ENCODE measurements at places on chromosomes 4 and X.

DNA sequence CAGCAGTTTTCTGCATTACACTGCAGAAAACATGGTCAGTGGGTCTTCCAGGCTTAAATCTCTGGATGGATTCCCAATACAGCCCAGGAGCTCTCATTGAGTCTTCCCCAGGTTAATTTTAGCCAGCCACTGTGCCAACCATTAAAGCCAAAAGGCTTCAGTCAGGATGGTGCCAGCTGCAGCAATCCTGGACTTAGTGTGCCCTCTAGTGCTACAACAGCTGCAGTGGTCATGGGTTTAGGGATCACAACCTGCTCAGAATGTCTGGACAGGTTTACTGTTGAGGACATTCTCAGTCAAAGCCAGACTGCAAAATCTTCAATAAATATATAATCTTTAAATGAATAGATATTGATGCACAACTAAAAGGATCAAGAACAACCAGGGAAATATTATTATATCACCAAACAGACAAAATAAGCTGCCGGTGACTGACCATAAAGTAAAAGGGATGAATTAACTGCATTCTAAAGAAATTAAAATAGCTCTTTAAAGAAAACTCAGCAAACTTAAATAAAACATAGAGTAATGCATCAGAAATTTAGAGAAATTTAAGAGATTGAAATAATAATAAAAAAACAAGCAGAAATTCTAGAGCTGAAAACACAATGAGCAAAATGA, 639.9 kb downstream of the SPOCK3 start:
- DNase-seq, result no peak

GRCh38 chrX:114267142-114267541, 316.7 kb upstream of the HTR2C start:
- no peak for DNase-seq

- DNase-seq, result no peak
Observed at GRCh38 chr4:119735165-119735651, 106.6 kb upstream of the PDE5A start.

- no peak for DNase-seq
Observed at GRCh38 chr4:150495550-150495949, 86.4 kb upstream of the MAB21L2 start.

- DNase-seq, result no peak
Observed at GRCh38 chr4:145907390-145907789, 31.2 kb downstream of the ZNF827 start.

GRCh38 chrX:9942086-9942485, 25.1 kb upstream of the CLDN34 start:
- DNase-seq, result no peak

GRCh38 chrX:23012162-23012561, 12.4 kb downstream of the DDX53 start:
- DNase-seq, result no peak

GRCh38 chr4:101224358-101225218, 122.7 kb downstream of the PPP3CA start:
- no peak for DNase-seq

DNA sequence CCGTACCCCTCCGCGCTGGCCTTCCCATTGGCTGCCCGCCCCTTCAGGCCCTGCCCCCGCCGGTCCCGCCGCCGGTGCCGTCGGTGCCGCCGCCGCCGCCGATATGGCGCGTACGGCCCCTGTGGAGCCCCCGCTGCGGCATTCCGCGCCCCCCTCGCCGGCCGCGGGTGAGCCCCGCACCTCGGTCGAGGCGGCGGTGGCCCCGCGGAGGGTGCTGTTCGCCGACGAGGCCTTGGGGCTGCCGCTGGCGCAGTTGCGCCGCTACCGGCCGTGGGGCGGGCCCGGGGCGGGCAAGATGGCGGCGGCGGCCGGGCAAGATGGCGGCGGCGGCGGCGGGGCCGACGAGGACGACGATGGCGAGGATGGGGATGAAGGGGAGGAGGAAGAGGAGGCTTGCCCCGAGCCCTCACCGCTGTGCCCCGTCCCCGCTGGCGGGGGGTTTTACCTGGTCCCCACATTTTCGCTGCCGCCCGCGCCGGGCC, at the start of gene PPP1R3F:
Gene PPP1R3F, plus strand, starts transcription at position 27 of the 482 bp plus-strand sequence. Its CDS starts 77 bp downstream, at position 104.
- no peak for DNase-seq

GRCh38 chrX:74536152-74536831, 78.1 kb downstream of the RLIM start:
- DNase-seq, result no peak

- no peak for DNase-seq
Observed at GRCh38 chr4:79922011-79922410, 151.0 kb downstream of the ANTXR2 start.

GRCh38 chrX:129781134-129781672, 1.5 kb downstream of the SASH3 start:
- DNase-seq, result peak; percentile 58

- DNase-seq, result no peak
Observed at GRCh38 chr4:183328832-183329231, 6.6 kb upstream of the CLDN24 start.

GRCh38 chr4:55398966-55399365, 3.2 kb downstream of the TMEM165 start:
- no peak for DNase-seq

DNA sequence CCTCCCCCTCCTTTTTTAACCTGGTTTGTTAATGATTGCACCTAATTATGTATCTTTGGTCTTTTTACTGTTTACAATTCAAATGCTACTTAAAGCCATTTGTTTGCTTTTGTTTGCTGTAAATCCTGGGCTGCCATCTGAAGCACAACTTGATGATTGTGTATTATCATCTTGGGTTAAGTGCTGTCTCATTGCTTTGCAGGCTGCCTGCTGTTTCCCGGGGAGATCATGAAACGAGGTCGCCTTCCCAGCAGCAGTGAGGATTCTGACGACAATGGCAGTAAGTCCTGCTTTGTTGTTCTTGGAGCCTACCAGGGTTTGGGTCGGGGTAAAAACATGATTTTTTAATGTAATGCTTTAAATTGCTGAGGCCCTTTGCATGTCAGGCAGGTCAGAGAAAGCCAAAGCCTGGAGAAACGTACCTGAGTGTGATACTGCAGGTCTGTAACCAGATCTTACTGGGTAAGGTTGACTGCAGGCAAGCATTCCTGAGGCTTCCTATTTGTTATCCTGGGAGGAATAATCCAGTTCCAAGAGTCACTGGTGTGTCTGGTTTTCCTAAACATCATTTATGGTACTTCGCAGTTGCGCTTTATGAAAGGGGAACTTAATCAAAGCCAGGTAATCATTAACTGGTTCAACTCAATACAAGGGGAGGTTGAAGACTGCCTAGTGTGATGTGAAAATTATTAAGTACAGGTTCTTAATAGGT, 22.2 kb downstream of the JADE1 start:
- no peak for DNase-seq

DNA sequence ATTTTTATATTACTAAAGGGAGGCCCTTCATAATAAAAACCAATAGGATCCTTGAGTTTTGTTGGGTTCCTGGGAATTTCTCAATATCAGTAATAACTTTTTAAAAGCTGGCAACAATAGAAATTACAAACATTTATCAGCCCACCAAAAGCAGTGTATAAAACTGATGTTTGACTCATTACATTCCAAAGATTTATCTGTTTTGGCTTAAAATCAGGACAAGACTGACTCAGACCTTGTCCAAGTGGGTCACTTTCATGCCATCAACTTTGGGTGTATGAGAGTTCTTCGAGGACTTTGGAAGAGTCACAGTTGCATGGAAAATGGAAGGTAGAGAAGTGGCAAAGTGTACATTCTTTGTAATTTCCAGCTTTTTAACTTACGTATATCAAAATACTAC, 102.8 kb downstream of the FRMPD4 start:
- no peak for DNase-seq

GRCh38 chr4:26330186-26330787, 9.5 kb downstream of the RBPJ start:
- no peak for DNase-seq

DNA sequence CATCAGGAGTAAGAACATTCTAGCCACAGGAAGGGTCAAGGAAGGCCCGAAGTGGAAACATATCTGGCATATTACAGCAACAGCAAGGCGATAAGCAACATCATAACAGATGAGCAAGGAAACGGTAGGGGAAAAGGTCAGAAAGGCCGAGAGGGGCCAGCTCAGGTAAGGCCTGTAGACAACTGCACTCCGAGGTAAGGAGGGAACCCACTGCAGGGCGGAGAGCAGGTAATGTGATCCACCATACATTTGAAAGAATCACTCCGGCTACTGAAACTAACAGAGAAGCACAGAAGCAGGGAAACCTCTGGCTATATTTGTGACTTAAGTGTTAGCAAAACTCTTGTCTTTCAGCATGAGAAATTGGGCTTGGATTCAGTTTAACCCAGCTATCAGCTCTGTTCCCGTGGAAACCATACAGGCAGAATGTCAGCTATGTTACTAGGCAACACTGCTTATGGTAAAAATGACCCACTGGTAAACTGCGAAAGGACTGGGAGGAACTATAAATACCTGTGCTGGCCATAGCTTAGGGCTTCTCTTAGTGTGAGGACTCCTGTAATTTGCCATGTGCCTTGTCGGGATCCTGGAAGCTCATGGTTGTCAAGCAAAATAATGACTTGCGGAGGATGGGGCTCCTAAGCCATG, 31.0 kb downstream of the FRYL start:
- no peak for DNase-seq

DNA sequence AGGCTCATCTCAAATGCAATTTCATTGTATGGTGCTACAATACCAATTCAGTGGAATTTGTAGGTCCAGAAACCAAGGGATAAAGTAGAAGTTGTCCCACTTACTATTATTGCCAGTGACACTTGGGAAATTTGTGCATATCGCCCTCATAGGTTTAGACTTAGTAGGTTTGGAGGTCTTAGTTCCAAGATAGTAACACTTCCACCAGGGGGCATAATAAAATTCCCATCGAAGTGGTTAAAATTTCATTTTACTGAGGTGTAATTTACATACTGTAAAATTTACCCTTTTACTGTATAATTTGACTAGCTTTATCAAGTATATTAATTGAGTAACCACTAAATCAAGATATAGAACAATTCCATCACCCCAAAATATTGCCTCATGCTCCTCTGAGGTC, 174.6 kb downstream of the INPP4B start:
- DNase-seq, result no peak

- DNase-seq, result peak; percentile 39
Observed at GRCh38 chr4:37970702-37971101, 10.5 kb downstream of the PTTG2 start.

- DNase-seq, result no peak
Observed at GRCh38 chrX:29687687-29688086, 527.7 kb upstream of the MAGEB2 start.

DNA sequence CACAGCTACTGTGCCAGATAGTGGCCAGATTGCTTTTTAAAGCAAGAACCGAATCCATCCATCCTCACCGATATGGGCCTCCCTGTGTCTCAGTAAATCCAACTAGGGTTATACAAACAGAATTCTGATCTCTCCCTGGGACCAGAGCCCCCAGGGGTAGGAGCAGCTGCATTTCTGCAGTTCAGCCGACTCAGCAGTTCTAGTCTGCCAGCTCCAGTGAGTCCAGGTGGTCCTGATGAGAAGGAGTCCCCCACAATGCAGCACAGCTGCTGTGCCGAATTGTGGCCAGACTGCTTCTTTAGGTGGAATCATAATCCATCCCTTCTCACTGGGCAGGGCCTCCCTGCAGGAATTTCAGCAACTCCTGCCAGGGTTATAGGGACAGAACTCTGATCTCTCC, 532.9 kb downstream of the ACTRT1 start:
- DNase-seq, result no peak

DNA sequence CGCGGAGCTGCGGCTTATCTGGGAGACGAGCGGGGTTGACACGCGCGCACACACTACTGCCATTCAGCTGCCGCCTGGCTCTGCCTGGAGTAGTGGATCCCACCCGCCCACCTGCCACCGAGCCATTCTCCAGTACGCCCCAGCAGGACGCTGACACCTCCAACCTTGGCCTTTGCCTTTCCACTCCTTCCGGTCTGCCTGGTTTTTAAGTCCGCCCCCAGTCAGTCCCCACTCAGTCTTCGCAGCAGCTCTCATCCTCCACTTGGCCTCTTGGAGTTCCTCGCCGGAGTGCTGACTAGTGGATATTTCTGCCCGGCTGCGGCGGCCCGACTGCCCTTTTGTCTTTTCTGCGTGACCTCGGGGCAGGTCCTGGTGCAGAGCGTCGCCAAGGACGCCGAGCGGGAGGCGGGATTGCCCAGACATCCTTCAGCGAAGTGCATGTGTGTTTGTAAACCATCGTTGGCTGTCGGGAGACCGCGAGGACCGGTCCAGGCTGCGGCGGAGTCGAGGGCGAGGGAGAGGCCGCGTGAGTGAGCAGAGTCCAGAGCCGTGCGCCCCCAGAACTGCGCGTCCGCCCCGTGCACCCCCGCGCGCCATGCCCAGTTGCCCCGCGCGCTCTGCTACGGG, 1.1 kb downstream of the SLIT2 start:
- no peak for DNase-seq

- DNase-seq, result no peak
Observed at GRCh38 chrX:72110051-72110875, 21.5 kb downstream of the RTL5 start.

DNA sequence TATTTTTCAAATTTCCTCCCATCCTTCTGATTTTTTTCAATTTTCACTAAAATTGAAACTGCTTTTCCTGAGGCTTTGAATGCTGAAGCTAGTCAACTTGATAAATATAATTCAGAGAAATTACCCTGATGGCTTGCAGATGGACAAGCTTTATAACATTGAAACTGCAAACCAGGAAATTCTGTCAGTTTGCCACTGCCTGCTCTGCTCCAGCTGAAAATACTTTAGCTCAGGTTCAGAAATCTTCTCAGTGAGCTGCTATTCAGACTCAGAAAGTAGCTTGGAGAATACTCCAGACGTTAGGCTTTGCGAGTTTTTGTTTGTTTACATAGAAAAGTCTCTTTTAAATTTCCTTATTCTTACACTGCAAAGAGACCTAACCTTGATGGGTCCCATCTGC, 1574.7 kb downstream of the STIM2 start:
- DNase-seq, result no peak

DNA sequence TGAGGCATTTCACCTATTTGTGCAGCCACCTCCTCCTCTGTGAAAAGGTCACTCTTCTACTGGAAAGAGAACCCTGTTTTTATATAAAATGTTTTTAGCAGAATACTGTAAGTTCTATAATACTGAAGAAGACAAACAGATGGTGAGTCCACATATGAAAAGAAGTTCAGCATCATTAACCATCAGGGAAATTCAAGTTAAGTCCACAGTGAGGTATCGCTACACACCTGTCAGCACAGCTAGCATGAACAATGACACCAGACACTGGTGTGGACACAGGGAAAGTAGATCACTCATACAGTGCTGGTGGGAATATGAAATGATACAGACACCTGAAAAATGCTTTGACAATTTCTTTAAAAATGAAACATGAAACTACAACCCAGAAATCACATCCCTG, 133.0 kb downstream of the MAD2L1 start:
- DNase-seq, result no peak

DNA sequence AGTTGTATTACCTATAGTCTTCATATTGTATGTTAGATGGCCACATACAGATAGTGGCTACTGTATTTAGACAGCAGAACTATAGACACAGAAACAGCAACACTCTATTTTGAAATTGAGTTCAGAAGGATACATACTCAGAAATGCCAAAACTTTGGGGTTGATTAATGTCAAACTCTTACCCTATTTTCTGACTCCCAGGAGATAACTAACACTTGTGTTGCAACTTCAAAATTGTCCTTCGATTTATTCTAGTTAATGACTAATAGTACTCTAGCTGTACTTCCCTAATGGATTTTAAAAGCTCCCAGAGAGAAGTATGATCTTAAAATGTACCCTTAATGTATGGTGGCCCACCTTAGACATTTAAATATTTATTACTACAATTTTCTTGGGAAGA, 229.9 kb upstream of the UGT8 start:
- no peak for DNase-seq

Data from stimulated activated CD4-positive, alpha-beta T cell treated with anti-CD3 and anti-CD28 coated beads, Interleukin-1b, Interleukin-23, amount 100 ng/mL, for 1 hour (primary cell).